ENCODE measurements at places on chromosomes 4 and X.

- no peak for DNase-seq
These were observed 168.3 kb downstream of the BTC start for GRCh38 chr4:74625981-74626380.

- DNase-seq = no peak
These were observed 52.8 kb downstream of the SPRY1 start for GRCh38 chr4:123449362-123449761.

DNA sequence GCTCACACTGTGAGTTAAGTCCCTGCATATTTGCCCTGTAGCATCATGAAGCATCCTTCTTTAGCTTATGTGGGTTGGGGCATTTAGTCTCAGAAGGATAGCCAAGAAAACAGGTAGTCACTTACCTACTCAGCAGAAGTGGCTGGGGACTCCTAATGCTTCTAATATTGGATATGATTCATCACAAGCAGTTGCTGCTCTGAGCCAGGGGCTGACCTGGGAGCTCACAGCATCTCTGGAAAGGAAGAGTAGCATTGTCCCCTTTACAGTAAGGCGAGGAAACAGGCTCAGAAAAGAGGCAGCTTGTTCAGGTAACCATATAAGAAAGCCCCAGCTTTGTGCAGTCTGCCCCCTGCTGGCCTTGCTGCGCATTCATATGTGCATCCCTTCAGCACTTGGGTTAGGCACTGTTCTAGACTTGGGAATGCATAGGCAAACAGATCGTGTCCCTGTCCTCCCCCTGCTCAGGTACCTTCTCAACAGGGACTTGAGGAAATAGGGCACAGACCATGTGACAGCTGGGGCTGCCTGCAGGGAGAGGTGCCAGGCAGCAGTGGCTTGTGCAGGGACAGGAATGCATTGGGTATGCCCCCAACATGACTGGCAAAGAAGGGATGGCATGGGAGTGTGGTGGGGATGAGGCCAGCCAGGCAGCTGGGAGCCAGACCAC lies 35.7 kb upstream of the TBC1D14 start:
- DNase-seq = no peak

GRCh38 chrX:72120837-72121236 lies 10.9 kb downstream of the RTL5 start:
- no peak for DNase-seq

GRCh38 chr4:67512501-67512900 lies 32.8 kb downstream of the CENPC start:
- no peak for DNase-seq

- DNase-seq = no peak
These were observed 866 bp downstream of the RBM46 start for GRCh38 chr4:154781983-154782293.

DNA sequence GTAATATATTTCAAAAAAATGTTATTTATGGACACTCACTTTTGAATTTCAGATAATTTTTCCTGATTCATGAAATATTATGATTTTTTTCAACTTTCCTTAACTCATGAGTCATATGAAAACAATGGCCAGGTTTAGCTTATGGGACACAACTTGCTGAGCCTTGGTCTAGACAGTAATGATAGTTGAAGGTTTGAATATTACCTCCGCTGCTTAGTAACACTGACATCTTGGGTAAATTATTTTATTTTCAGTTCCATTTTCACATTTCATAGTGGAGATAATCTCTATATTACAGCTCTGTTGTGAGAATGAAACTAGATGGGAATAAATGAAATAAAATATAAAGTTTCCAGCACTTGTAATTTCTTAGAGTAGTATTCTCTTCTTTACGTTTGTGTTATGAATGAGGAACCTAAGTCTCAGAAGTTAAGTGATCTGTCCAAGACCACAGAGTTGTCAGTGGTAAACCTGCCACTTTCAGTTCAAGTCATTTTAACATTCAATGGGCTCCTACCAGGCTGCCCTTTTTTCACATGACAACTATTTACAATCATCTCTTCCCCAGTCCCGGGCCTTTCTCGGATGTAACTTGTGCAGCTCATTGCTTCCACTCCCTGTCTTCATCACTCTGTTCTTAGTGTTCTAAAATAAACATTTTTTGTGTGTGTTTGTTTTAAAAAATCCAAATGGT lies 46.8 kb upstream of the GC start:
- DNase-seq = no peak

DNA sequence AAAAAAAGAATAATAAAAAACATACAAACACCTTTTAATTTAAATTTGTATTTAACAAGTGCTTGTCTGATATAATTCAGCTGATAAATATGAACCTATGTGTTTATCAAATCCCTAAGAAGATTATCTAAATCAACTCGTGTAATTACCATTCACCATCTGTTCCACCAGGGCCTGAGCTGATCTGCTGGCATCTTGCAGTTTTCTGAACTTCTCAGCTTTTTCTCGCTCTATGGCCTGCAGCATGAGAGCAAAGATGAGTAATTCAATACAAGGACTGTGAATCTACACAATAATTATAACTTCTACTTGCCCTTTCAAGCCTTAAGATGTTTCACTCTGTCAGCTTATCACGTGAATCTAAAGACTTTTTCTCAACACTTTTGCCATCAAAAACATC lies 709.7 kb downstream of the DMD start:
- DNase-seq = no peak

DNA sequence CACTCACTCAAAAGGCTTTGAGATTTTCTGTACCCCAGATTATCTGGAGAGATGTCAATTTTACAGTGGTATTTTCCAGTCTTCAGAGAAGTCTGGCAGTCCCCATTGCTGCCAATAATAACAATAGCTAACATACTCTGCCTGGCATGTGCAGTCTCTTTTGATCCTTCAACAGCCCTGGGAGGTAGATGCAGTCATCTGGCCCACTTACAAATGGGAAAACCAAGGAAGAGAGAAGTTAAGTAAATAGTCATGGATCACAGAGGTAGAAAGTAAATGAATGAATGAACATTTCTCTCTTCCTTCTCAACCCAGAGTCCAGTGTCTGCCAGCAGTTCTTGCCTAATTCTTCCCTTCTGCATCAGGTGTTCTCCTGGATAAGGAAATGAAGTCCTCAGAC lies 113.0 kb upstream of the EDNRA start:
- DNase-seq = no peak

GRCh38 chrX:149937871-149938426 lies 342 bp downstream of the EOLA2 start:
- no peak for DNase-seq

- DNase-seq = no peak
These were observed 49.2 kb upstream of the ELOVL6 start for GRCh38 chr4:110247591-110247990.

DNA sequence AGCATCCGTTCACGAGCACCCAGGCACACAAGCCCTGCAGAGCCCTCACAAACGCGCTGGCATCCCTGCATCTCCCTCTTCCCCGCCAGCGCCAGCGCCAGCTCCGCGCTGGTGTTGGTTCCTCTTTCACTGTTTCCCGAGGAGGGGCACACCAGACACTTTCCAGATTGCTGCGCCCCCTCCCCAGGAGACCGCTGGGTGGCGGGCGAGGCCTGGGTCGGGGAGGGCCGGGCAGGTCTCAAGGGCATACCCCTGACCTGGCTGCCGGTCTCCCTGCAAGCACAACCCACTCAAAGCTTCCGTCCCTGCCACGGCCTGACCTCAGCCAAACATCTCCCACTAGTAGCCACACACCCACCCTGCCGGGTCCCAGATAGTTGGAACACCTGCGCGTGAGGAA lies 2.2 kb upstream of the NKX1-1 start:
- DNase-seq = peak; percentile 54

DNA sequence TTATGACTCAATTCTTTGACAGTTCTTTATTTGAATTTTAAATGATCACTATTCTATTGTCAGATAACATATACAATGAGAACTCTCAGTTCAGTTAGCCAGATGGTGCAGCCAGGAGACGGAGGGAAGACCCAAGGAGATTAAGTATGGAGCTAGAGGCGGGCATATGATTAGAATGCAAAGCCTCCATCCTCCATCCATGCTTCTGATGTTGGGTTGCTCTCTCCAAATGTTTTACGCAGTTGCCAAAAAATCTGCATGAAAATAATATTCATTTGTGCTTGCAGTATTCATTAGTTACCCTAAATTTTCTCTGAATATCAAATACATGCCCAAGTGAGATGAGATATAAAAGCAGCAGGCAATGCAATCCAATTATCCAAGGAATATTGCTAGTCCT lies 874.8 kb downstream of the C4orf33 start:
- DNase-seq = no peak

- DNase-seq = no peak
These were observed 14.2 kb downstream of the FTHL17 start for GRCh38 chrX:31057691-31058090.

DNA sequence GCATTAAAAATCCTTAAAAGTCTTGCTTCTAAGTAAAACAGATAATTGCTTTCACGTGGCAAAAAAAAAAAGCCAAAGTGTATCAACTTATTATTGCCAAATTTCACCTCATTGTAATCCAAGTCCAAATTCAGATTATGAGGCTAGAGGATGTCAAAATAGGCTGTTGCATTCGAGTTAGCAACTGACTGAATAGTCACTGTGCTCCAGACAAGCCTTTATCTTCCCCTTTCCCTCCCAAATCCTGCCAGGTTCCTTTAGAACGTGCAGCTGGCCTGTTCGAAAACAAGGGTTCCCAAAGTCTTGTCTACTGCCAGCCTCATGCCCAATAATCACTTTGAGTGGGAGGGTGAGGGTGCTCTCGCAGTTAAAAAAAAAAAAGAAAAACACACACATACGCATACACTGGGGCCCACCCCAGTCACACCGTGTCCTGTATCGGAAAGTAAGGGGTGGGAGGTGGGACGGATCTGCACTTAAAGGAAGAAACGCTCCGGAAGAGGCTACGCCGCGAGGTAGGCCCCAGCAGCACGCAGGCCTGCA lies 603 bp downstream of the MAD2L1 start:
- DNase-seq = no peak

- DNase-seq = no peak
These were observed 185.3 kb downstream of the MAPK10 start for GRCh38 chr4:86174506-86174905.

GRCh38 chrX:71056867-71057266 lies 11.3 kb downstream of the SNX12 start:
- DNase-seq = no peak

DNA sequence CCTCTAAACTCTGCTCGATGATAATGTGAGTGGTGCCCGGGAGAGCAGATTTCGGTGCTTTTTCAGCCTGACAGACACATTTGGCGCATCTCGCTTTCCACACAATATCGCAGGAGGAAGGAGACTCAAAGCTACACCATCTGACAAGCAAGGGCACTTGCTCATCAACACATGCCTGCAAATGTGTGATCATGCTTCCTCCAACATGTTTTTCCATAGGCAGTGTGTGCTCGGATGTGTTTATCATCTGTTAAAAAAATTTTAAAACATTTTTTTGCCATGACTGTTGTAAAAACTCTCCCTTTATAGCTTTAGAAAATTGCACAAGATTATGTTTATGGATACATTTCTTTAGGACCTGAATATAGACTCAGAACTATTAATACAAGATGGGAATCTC lies 170.3 kb upstream of the PUDP start:
- DNase-seq = no peak

- no peak for DNase-seq
These were observed 863 bp upstream of the RAB33A start for GRCh38 chrX:130170752-130171445.

DNA sequence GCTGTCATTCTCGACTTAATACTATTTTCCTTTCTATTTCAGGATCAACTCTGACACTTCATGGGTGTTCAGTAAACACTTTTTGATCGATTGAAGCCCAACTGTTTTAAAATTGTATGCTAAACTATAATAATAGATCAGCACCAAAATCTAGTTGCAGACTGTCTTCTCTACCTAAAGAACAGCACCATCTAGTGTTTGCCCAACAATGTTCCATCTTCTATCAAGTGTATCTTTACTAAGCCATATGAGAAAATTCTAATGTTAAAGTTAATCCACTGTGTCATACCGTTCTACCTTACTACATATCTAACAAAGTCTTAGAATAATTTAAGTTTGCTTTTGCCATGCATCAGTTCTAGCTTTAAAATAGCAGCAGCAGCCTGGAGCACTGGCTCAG lies 113.0 kb upstream of the PRDX4 start:
- no peak for DNase-seq

DNA sequence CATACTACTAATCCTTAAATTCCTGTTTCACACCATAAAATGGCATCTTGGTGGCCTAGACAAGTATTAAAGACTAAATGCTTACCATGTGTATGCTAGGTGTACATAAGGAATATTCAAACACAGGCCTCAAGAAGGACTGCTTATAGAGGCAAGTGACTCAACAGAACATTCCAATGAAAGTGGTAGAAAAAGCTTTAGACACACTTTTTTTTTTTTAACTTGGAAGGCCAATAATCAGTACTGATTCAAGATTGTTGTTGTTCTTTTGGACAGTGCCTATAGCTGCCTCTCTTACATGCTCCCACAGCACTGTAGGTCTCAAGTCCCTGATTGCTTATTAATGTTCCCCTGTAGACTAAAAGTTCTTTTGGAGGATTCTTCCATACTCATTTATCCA lies 77.6 kb downstream of the FBXL5 start:
- DNase-seq = no peak

DNA sequence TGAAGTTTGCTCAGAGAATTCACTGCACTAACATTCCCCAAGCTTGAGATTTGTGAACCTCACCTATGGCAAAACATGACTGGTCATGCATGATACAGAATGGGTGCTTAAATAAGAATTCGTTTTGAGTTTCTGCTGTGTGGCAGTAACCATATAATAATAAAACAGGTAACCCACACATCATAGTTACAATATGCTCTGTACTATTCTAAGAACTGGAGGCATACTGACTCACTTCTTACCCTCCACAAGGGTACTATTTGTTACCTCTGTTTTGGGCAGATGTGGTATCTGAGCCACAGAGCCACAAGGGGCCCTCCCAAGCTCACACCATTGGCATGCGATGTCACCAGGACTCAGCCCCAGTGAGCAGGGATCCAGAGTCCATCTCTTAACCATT lies 17.6 kb downstream of the SLC2A9 start:
- DNase-seq = no peak

GRCh38 chr4:110508827-110509710 lies 33.1 kb downstream of the ENPEP start:
- no peak for DNase-seq

- no peak for DNase-seq
These were observed 31.3 kb downstream of the DRD5 start for GRCh38 chr4:9812501-9813340.

DNA sequence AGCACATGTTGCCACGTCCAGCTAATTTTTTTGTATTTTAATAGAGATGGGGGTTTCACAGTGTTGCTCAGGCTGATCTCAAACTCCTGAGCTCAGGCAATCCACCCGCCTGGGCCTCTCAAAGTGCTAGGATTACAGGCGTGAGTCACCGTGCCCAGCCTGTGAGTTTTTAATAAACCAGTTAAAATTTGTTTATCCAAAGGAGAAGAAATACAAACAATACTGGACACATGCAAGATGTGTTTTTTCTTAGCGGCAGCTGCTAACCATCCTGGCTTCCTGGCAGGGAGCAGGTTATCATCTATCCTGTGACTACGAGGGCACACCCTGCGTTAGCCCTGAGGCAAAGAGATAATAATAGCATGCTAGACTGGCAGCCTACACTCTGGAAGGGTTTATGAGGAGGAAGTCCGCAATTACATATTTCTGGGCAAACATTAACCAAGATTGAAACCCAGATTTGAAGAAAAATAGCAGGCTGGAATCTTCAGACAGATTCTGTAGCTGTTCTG lies 191.4 kb downstream of the SPRY1 start:
- DNase-seq = no peak

- no peak for DNase-seq
These were observed 282.0 kb downstream of the GALNTL6 start for GRCh38 chr4:172095161-172095560.

- DNase-seq = no peak
These were observed 23.8 kb downstream of the TMEM131L start for GRCh38 chr4:153489856-153490558.

GRCh38 chr4:148164557-148164956 lies 277.7 kb downstream of the NR3C2 start:
- DNase-seq = no peak
